ENCODE measurements at places on chromosomes 12 and 14.

- no peak for DNase-seq
These were observed 1154.5 kb downstream of the AACS start for GRCh38 chr12:126219654-126220279.

- DNase-seq: no peak
These were observed 405.8 kb downstream of the MED13L start for GRCh38 chr12:115871714-115872113.

GRCh38 chr12:2645460-2645859, 149.3 kb upstream of the FKBP4 start:
- no peak for DNase-seq

GRCh38 chr12:100533376-100533775, 40.1 kb upstream of the GAS2L3 start:
- DNase-seq: no peak

DNA sequence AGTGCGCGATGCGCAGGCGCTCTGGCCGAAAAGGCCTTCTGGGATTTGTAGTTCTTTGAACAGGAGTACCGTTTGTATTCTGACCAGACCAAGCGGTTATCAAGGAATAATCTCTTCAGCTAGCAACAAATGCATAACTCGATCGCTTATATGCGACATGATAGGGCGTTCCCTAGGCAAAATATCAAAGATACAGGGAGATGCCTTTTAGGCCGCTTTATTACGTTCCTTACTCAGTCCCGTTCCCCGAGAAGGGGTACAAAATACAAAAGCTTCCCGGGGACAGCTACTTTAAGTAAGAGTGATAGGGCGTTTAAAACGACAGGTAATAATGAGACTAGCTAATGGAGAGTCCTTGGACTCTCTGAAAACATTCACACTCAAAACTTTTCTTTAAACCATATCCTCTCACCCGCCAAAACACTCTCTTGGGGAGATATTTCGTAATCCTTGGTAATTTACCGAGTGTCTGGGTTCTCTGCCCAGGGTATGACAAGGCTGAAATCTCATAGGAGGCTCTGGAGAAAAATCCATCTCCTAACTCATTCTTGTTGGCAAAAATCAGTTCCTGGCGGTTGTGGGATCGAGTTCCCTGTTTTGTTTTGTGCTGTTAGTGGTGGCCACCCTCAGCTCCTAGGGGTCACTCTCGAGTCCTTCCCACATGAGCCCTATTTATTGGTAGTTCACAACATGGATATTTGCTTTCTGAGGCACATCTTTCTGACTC, 412 bp upstream of the SNW1 start:
- DNase-seq: peak; percentile 79

DNA sequence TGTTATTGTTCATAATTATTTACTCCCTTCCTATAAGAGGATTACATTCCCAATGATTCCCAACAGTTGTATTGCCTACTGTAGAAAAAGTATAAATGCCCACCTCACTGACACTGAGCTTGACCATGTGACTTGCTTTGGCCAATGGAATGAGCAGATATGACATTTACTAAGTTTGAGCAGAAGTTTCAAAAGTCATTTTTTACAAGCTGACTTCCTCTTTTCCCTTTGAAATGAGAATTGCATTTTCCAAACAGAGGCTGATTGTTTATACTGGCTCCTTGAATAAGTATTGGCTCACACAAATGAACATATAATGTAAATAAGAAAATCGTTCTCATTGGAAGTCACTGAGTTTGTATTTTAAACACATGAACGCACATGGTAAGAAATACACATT, 116.4 kb upstream of the LRFN5 start:
- DNase-seq: no peak

DNA sequence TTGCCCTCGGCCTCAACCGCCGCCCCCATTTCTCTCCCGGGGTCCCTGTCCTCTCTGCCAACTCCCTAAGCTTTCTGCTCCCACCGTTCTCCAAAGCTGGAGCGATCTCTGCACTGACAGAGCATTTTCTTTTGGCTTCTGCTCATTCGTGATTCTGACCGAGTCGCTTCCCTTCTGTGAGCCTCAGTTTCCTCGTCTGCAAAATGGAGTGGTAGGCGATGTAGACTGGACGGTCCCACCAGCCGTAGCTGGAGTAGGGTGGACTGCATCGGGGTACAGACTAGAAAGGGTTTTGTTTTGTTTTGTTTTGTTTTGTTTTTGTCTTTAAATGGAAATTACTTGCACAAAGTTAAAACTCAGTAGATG, 2.4 kb downstream of the VSX2 start:
- no peak for DNase-seq

DNA sequence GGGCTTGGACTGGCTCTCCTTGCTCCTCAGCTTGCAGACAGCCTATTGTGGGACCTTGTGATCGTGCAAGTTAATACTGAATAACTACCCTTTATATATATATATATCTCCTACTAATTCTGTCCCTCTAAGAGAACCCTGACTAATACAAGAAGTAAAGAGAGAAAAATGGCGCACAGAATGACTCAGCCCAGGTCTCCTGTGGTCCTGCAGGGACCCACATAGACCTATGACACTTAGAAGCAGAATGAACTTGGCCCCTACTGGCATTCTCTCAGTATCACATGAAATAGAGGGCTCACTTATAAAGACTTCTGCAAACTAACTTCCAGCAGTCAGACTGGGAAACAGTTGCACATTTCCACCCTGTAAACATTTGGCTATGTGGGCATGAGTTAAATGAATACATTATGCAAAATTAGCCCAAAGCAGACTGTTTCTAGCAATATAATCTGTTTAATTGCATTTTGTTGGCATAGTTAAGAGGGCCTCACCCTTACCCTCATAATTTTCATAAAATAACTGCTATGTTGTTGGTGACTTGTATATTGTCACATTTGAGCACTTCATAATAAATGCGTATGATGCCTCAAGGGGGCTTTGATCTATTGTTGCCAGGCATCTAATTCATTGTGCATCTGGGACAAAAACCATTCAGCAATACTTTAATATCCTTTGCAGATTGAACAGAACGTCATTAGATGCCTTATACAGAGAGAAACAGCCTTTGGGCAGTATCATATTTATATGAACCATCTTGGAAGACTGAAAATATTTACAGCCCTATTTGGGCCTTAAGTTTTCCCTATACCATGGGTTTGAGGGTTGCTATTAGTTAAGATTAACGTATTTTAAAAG, 349.7 kb upstream of the DIO2 start:
- DNase-seq: no peak

GRCh38 chr12:126355346-126355745, 1290.1 kb downstream of the AACS start:
- no peak for DNase-seq

GRCh38 chr12:63132201-63132600, 18.8 kb downstream of the AVPR1A start:
- DNase-seq: no peak

GRCh38 chr14:71554959-71555612, 377.1 kb upstream of the RGS6 start:
- no peak for DNase-seq

- no peak for DNase-seq
These were observed 21.0 kb downstream of the ARL6IP4 start for GRCh38 chr12:123001464-123001863.

GRCh38 chr12:22658214-22658613, 33.2 kb downstream of the ETNK1 start:
- no peak for DNase-seq

- peak; percentile 57 for DNase-seq
These were observed 30.7 kb downstream of the FOXN3 start for GRCh38 chr14:89386212-89386886.

- DNase-seq: no peak
These were observed 188.9 kb upstream of the BCL2L14 start for GRCh38 chr12:11881835-11882234.

- no peak for DNase-seq
These were observed 129.7 kb upstream of the CCND2 start for GRCh38 chr12:4143896-4144295.

- DNase-seq: no peak
These were observed 39.2 kb upstream of the CD163 start for GRCh38 chr12:7542813-7543212.

Data from right atrium auricular region (tissue), 2 donors.